ENCODE measurements at places on chromosomes 5 and 9.

- no peak for DNase-seq
Observed at GRCh38 chr5:160497878-160498277, 76.2 kb downstream of the PTTG1 start.

GRCh38 chr9:17063535-17064135 lies 71.2 kb upstream of the CNTLN start:
- DNase-seq = no peak

DNA sequence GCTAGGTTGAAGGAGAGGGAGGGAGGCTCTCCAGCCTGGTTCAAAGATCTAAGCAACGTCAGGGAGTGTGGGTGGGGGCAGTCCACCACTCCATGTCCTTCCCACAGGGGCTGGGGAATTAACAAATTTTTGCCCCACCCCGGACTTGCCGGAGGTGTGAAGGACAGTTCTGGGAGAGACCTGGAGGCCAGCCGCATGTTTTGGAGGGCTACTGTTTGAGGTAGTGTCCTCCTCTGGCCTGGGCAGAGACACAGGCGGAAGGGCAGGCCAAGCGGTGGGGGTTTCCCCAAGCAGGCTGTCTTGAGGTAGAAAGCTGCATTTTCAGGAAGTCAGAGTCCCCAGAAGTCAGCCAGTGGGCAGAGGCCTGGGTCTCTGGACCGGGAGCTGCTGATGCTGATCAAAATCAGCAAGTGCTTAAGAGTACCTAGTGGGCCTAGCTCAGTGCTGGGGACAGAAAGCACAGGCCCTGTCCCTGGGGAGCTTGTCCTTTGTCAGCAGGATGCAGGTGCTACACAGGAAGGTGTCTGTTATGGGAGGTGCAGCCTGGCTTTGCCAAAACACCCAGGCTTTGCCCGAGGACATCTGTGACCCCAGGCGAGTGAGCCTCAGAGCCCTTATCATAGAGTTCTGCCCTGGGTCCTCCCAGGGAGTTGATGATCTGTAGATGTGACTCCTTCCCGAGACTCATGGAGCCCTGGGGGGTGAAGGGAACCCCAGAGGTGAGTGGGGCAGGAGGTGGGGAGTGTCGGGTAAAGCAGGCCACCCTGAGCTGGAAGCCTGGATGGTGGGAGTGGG lies 18.5 kb downstream of the JADE2 start:
- peak; percentile 49 for DNase-seq

DNA sequence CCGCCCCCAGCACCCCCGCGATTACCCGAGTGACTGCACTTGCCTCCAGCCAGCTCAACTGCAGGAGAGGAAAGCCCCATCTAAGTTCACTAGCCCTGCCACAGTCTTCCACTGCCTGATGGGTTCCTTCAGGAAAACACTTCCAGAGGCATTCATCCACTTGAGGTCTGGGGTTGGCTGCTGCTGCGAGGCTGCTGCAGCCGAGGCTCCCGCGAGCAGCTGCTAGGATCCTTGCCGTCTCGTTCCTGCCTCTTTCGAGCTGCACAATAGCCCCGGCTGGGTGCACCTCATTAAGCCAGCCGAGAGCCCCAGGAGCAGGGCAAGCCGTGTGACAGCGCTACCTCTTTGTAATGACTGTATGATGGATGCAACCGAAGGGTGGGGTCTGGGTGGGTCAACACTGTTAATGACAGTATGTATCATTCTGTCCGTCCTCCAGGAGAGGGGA lies 24.2 kb upstream of the ELAVL2 start:
- no peak for DNase-seq

DNA sequence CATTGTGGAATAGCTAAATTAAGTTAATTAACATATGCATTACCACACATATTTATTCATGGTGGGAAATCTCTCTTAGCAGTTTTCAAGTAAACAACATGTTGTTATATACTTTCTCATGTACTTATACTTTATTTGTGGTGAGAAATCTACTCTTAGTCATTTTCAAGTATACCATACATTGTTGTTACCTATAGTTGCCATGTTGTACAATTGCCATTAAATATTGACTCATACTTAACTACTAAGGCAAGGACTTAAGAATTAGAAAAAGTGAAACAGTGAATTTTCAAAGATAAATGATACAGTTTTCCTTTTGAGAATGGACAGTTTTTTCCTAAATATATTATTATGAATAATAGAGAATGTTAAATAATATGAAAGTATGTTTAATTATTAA lies 27.7 kb downstream of the UGCG start:
- no peak for DNase-seq

DNA sequence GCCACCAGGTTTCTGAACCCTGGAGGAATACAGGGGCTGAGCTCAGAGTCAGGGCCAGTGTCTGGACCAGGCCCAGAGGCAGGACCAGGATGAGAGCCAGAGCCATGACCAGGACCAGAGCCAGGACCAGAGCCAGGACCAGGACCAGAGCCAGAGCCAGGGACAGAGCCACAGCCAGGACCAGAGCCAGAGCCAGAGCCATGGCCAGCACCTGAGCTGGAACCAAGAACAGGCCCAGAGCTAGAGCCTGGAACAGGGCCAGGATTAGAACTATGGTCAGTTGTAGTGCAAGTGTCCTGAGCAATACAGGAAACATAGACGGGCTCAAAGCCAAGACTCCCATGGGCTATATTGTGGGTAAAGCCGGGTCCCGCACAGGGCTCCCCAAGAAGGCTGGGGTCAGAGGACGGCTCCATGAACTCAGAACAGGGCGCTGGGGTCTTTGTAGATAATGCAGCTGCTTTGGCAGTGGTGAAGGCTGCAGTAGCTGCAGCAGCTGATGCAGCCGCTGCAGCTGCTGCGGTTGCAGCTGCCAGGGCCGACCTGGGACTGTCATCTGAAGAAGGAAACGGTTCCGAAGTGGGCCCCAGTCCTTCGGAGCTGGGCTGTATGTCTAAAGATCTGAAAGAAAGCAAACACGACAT lies 559 bp downstream of the SPAG8 start:
- no peak for DNase-seq

DNA sequence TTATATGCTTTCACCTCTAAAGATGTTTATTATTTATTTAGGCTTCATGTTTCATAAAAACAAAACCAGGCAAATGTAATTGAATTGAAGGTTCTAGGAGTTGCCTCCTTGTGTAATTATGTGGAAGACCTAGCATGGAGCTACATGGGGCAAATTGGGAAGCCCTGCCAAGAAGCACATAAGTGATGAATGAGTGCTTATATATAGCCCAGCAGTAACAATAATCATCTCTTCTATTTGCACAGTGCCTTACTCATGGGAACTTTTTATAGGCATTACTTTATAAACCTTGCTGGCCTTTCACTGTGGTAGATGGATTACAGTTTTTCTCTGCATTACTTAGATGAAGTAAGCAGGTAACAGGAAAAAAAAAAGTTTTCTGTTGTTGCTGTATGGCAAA lies 40.0 kb upstream of the GRAMD2B start:
- no peak for DNase-seq

- DNase-seq = no peak
Observed at GRCh38 chr5:17252543-17252942, 35.1 kb downstream of the BASP1 start.

DNA sequence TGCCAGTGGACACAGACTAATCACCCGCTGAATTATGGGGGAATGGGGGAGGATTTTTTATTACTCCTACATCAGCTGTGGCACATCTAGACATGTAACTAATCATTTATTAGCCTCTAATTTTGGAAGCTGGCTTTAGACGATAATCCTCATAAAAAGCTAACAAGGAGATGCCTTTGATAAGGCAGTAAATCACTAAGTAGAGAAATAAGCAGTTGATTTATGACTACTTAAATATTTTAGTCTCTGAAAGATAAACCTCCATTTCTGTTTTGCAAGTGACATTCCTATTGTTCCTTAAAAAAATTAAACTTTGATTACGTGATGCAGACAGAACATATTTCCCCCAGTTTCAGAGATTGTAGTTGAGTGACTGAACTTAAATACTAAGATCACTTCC lies 206.4 kb upstream of the CDKN2B start:
- no peak for DNase-seq

- no peak for DNase-seq
Observed at GRCh38 chr9:65459756-65460320, 174.8 kb upstream of the FOXD4L5 start.

DNA sequence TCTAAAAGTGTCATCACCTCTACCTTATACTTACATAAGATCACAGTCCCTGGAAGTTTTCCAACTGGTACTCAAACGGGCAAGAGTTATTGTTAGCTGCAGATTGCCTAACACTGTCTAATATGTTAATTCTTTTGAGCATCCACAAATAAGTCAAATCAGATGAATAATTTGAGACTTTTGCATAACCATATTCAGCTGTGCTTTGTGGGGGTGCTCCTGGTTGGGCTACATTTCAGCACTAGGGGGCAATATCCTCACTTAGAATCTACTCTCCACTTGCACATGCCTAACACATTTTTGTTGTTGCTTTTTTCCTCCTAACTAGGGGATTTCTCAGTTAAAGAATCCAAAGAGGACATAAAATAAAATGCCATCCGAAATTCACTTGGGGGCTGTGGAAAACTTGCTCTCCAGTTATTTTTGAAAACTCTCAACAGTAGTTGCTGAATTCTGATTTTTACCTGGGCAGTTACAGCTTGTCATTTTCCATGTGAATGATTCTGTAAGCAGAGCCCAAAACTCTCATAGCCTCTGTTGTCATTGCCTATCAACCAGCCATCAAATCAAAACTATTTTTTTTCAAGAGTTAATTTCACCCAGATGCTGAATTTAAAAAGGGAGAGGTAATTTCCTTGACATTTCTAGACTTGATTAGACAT lies 71.5 kb downstream of the TRIM36 start:
- DNase-seq = peak; percentile 6

DNA sequence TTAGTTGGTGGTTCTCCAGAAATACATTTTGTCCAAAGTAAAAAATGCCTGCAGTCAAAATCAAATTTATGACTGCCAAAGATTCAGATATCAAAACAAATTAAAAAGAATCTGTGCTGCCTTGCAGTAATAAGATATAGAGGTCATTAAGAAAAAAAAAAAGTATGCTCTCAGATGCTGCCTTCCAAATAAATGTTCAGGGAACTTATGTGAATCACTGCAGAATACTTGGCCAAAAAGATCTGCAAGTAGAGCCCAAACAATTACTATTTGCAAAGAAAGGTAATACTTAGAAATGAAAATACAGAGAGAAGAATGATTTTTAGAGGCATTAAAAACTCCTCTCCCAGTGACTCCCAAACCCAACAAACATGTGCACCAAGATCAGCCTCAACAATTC lies 52.4 kb downstream of the MRPS27 start:
- no peak for DNase-seq

- DNase-seq = peak; percentile 83
Observed at GRCh38 chr9:135864447-135865049, 42.8 kb downstream of the CAMSAP1 start.

DNA sequence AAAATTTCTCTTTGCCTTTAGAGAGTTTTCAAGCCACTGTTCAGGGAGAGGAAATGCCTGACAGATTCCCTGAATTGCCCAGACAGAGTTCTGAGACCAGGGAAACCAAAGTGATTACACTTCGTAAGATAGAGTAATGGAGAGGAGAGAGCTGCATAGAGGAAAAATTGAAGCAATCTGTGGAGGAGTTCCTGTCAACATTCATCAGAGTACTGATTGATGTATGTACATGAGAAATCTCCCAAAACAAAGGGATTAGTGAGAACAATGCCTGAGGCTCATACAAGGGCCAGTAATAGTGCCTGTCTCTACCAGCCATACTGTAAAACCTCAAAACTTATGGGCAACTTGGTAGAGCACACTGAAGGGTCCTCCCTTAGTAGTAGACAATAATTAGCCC lies 79.0 kb upstream of the TRIM32 start:
- no peak for DNase-seq

- no peak for DNase-seq
Observed at GRCh38 chr5:57349214-57349613, 133.4 kb downstream of the ACTBL2 start.

- DNase-seq = no peak
Observed at GRCh38 chr5:177035976-177036375, 13.5 kb downstream of the ZNF346 start.

DNA sequence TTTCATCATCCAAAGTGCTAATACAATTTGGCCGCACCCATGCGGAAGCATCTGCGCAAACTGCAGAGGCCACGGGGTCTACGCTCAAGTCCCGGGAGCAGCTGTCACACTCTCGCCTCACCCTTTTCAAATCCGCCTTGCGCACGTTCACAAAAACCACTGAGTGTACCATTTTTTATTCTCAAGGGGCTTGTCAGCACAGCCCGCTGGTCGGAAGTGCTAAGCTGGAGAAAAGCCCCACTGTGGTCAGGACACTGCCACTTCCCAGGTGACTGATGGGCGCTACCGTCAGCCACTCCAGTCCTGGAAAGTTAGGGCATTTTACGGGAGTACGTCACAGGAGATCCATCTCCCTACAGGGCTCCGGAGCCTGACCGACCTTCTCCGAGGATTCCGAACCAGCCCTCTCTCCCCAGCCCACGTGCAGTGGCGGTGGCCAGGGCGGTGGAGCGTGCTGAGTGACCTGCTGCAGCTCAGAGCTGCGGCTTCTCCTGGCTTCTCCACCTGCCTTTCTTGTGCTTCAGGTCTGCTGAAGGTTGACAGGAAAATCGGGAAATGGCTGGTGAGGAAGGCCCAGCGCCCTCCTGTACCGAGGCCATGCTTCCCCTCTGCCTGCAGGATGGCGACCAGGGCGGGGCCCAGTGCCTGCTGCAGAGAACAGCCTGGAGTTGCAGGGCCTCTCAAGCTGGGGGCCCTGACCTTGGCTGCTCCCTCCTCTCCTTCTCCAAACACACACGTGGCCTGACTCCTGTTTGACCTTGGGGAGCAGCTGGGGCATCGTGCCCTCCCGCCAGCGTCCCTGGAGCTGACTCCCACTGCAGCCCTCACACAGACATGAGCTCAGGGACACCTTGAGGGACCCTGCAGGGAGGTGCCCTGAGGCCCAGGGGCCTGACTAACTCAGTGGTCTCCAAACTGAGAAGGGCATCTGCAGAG lies 14.3 kb downstream of the RASGEF1C start:
- no peak for DNase-seq

DNA sequence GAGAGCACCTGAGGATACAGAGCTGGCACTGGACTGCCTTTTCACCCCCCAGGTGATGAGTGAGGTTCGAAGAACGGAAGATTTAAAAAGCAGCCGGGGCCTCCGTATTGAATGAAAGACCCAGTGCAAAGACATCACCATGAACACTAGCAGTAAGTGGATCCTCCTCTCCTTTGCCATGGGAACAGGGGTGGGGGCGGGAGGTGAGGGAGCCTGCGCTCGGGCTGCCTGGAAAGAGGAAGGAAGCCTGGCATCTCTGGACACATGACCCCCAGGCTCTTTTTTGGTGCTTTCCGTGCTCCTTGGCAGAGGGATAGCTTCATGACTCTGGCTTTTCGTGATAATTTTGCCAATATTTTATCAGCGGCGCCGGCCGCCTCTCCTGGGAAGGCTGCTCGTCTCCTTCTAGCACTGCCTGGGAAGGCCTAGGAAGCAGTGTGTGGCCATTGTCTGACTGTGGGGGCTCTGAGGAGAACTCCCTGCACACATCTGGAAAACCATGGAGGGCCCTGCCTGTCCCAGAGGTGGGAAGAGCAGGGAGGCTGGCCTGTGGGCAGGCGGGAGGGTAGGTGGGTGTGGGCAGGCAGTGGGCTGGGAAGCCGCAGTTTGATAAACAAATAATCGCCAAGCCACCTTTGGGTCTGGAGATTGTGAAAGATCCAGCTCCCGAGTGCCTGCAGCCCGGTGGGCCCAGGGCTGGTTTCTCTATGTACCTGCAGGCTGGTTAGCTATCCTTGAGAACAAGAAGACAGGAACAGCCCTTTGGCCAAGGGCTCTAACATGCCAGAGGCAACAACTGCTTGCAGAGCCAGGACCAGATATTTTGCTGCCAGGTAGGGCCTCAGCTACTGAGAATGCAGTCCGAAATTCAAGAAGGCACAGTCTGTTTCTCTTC lies 911 bp downstream of the ABLIM3 start:
- DNase-seq = no peak

All from stimulated activated CD4-positive, alpha-beta T cell treated with anti-CD3 and anti-CD28 coated beads, Interleukin-4, amount 100 ng/mL, for 1 hour (primary cell).